ENCODE measurements at places on chromosomes 1 and 21.

DNA sequence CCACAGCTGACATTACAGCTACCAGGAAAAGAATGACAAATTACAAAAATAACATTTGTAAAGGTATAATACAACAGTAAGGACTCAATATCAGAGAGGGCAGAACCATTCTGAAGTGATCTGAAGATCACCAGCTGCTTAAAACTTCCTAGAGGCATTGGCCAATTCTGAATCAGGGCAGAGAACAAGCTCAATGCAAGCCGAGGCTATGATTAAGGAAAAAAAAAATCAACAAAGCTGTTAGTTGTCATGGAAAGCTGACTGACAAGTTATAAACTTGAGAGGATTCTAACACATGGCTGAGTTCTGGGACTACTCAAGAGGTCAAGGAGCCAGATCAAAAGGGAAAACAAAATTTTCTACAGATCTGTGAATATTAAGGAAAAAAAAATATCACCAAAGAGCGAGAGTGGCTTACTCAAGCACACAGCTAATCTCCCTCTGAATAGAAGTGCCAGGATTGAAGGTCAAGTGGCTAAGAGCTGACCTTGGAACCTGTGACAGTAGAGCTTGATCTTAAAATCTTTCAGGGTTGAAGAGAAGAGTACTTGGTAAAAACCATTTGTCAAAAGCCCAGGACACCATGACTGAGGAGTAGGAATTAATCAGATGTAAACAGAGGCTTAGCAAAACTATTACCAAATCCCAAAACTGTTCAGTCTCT is 383.4 kb downstream of the USP25 start:
- no peak for DNase-seq

GRCh38 chr1:156705321-156705917 is at the start of gene CRABP2:
Gene CRABP2 (minus strand): TSS chr1:156705583. CDS start chr1:156705446, 137 bp downstream.
- peak; percentile 37 for DNase-seq

GRCh38 chr1:39639305-39640130 is at the start of gene HEYL:
Gene HEYL (minus strand): TSS chr1:39639643. CDS start chr1:39639625, 18 bp downstream.
- peak; percentile 88 for DNase-seq

DNA sequence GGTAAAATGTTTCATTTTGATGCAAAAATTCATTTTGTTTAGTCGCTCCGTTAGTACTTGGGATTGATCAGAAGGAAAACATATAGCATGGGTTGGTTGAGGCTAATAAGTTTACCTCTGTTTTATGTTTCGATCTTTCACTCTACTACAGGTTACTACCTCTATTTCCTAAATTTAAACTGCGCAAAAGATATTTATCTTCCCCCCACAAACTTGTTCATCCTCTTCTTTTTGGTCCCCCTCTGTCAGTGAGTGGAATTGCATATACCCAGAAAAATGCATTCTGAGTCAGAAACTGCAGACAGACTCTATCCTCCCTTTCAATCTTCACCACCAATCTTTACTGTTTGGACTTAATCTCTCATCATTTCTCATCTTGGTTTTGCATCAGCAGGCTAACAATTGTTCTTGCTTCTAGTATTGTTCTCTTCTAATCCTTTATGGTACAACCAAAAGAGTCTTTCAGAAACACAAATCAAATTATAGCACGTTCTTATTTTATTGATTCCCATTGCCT is 316.0 kb upstream of the ADGRL4 start:
- DNase-seq = no peak

DNA sequence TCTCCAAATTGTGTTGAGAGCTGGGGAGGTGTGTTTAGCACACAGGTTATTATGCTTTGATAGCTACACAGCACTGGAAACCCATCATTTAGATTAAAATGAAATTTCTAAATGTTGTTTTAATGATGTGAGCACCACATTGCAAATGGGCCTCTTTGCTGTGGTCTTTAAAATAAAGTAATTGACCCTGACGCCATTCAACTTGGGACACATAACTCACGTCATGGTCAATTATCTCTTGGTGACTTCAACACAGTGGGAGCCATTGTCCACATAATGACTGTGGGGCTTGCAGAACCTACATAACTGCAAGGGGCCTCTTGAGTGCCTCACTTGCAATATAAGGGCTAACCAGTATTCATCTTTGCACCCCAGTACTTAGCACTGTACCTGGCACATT is 280.4 kb downstream of the HLX start:
- DNase-seq = no peak

Measured in stimulated activated CD4-positive, alpha-beta T cell treated with anti-CD3 and anti-CD28 coated beads, Interleukin-15, amount 100 ng/mL, for 24 hours (primary cell).